ENCODE measurements at places on chromosomes 12 and 14. TPM values are rescaled to one million over a fixed set of nuclear protein-coding genes. Genes with fewer than 3 reads are reported as not detected.

Gene CIROP
- total RNA-seq, result not detected

Gene P2RX7
- total RNA-seq, result 0.58 TPM

Gene PTPRQ
- 4.2 TPM for total RNA-seq

Gene KCNMB4
- total RNA-seq, result 2.1 TPM

Gene LMNTD1
- not detected for total RNA-seq

Gene TGM1
- not detected for total RNA-seq

Gene CELA1
- not detected for total RNA-seq

Gene ACSM4
- not detected for total RNA-seq

Gene RBM19
- 21.0 TPM for total RNA-seq
